Hepatic stellate cell (primary cell): ENCODE measurements at places on chromosomes 12 and 14.

GRCh38 chr12:9806714-9807113 lies 20.6 kb upstream of the KLRF1 start:
- no peak for DNase-seq

DNA sequence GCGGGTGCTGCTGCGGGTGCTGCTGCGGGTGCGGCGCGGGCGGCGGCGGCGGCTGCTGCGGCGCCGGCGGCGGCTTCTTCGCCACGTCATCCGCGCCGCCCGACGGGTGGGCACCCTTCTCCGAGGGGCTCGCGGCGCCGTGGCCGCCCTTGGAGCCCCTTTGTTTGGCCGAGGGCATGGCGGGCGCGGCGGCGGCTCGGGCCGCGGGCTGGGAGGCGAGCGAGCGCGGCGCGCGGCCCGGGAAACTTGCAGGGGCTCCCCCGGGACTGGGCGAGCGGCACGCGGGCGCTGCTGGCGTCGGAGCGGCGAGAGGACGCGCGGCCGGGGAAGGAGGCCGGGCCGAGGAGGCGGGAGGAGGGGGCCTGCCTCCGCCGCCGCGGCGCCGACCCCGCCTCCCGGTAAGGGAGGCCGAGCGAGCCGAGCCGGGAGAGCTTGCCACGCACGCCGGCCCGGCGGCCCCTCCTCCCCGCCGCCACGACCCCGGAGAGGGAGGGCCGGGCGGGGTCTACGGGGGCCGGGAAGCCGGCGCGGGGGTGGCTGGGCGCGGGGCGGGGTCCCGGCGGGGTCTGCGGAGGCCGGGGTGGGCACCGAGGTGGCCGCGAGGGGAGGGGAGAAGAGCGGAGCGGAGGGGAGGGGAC lies at the start of gene CKAP4:
Gene CKAP4, minus strand, starts transcription at position 347 of the 638 bp plus-strand sequence. Its CDS starts 169 bp downstream, at position 178.
- peak; percentile 85 for DNase-seq

GRCh38 chr12:29228474-29229157 lies 79.5 kb downstream of the FAR2 start:
- DNase-seq: no peak

- no peak for DNase-seq
These were observed 247.5 kb downstream of the SLC16A7 start for GRCh38 chr12:59843260-59843843.

DNA sequence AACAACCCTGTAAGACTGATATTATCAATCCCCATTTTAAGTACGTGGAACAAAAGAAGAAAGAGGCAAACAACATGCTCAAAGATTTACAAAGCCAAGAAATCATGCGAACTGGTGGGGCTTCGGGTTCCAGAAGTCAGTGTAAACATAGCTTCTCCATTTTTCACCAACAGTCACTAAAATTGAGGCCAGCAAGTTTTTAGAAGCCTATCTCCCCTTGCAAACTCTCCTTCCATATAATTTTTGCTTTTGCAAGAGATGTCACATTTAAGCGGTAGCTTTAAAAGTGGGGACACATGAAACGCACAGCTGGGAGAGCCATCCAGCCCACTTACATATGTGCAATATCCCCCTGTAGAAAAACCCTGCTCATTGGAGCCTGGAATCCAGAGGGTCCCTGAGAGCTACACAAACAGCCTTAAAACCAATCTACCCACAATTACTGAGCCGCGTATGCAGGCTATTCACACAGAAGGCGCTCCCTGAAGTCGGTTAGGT lies 797 bp downstream of the SLC11A2 start:
- no peak for DNase-seq

DNA sequence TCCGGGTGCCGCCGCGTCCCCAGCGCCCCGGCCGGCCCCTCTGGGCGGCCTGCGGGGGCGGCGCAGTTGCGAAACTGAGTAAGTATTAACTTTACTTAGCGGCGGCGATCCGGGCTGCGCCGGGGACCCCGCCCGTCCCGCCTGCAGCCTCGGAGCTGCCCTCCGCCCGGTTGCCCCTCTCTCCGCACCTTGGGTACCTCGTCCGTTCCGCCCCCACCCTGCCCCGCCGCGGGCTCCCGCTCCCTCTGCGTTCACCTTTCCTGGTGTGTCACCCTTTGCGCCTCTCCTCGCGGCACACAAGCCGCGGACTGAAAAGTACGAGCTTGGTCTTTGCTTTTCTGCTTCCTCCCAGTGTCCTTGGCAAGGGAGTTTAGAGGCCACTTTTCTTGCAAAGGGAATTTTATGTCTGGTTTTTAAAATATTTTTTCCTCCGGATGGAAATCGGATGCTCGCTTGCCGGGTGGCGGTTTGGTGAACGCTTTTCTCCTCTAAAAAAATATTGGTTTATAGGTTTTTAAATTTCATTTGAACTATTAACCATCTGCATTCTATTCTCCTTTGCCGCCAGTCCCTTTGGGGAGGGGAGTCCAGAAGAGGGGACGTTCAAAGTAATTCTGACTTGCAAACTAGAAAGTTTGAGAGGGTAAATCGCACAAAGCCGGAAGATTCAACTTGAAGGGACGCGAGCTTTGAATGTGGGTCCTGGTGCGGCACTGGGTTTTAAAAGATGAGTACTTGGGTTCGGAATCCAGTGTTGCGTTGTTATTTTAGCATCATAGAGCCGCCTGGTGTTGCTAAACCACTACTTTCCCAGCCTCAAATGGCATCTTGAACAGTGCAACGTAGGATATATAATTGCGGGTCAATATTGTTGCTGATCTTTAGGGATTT lies 834 bp downstream of the RASSF8 start:
- peak; percentile 71 for DNase-seq

GRCh38 chr12:69196302-69197288 lies 42.8 kb upstream of the CPSF6 start:
- DNase-seq: no peak

DNA sequence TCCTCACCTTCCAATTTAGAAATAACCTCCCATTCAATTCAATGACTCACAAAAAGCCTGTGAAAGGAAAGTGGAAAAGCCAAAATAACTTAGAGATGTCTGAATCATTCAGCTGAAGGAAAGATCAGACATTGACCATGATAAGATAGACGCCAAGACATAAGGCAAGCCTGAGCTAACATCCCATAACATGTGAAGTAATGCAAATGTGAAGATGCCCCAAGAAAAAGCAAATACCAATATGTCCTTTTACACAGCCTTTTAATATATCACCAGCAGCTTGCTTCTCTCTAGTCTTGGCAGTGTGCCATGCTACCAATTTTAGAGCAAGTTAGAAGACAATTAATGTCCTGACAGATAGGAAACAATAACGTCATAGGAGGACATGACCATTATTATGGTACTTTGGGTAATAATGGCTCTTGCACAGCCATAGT lies 2.4 kb upstream of the NUMB start:
- DNase-seq: no peak

- no peak for DNase-seq
These were observed 27.0 kb downstream of the SYNE3 start for GRCh38 chr14:95489214-95490137.

- DNase-seq: no peak
These were observed 118.2 kb upstream of the KITLG start for GRCh38 chr12:88698471-88698870.

- DNase-seq: peak; percentile 57
These were observed 9.7 kb downstream of the MOK start for GRCh38 chr14:102295270-102295669.

DNA sequence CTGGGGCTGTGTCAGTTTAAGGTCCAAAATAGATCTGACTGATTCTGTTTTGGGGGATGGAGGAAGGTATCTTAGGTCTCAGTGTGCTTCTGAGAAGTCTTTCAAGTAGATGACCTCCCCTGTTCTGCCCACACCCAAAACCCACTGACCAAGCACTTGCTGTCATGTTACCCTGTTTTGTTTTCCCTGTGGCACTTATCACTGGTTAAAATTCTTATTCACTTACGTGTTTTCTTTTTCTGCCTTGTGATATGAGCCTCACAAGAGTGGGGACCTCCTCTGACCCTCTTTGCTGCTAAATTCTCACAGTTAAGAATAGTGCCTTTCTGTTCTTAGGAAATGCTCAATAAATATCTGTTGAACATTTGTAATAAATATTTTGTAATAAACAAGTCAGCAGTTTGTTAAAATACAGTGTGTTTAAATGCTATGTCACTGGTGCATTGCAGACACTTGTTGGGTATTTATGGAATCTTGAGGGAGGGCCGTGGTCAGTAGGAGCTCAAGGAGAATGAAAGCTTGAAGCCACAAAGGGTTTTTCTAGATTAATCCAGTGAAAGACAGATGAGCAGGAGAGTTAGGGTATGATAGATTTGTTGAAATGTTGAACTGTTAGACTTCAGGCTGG lies 20.9 kb downstream of the PLEKHA5 start:
- DNase-seq: no peak

DNA sequence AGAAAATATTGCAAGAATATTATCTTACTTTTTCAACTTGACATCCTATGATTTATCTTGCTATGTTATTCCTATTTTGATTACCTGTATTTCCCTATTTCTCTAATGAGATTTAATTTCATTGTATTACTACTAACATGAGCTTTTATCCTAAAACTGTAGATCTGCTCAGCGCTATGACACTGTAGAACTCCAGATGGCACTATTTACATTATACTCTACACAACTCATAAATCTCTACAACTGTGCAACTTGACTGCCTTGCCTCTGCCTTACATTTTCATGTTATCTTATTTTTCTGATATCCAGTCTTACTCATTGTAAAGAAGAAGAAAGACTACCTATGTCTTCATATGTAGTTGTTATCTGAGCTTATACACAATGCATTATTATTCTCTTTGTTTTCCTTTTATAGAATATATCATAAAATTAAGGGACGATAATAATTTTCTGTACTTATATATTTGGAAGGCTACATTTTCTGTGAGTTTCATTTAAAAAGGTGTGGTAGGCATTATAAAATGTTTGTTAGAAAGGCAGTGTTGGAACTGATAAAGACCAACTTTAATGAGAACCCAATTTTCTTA lies 24.1 kb downstream of the NUP37 start:
- peak; percentile 4 for DNase-seq

- DNase-seq: no peak
These were observed 351.1 kb upstream of the FLRT2 start for GRCh38 chr14:85178864-85179263.

DNA sequence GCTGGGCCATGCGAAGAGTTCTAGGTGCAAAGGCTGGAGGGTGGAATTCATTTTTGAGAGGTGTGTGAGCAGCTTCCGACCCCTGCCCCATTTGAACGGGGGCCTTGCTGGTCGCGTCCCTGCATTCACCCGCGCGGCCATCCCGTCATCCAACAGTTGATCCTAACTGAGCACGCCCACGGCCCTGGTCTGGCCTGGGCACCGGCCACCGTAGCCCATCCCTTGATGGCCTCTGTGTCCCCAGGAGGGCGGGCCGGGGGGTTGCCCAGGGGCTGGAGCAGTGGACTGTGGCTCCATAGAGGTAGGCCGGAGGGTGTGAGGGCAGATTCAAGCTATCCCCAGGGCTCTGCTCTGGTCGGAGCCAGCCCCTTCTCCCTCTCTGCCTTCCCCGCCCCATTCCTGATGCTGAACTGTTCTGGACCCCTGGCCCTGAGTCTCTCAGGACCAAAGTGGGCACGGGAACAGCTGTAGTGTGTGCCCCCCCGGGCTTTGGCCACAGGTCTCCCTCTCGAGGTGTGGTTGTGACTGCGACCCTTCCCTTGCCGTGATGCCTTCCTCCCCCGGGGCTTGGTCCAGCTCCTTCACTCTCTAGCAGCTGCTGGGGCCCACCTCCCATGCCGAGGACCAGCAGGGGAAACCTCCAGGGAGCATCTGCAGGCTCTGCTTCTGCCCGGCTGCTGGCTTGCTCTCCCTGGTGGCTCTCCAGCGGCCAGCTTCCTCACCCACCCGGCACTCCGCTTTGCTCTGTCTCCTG lies 9.1 kb downstream of the MEG3 start:
- DNase-seq: no peak

GRCh38 chr12:54047964-54048303 lies 5.7 kb upstream of the HOXC4 start:
- no peak for DNase-seq

DNA sequence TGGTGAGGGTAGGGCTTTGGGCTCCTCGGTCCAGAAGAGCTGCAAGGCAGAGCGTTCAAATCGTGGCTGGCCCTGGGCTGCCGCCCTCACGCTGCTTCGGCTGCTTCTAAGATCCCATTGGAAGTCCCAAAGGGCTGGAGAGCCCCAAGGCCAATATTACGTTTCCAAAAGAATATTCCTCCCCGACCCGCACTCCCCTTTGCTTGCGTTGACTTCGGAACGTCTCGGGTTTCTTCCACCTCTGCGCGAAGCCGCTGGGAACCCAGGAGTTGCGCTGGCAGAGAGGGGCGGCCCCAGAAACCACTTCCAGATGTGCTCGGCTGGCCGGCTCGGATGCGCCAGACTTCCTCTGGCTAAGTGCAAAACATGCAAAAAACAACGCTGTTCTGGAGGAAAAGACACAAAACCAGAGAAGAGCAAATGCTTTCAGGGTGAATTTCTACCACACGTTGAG lies at the start of gene GLT8D2:
Gene GLT8D2, minus strand, starts transcription at position 285 of the 454 bp plus-strand sequence. CDS start 30,539 bp downstream, outside the sequence.
- DNase-seq: peak; percentile 50

GRCh38 chr12:117063162-117063911 lies 35.9 kb downstream of the TESC start:
- no peak for DNase-seq

GRCh38 chr14:103568952-103569351 lies 6.2 kb downstream of the COA8 start:
- no peak for DNase-seq

- DNase-seq: peak; percentile 48
These were observed 2.8 kb upstream of the SLC48A1 start for GRCh38 chr12:47770086-47770726.

DNA sequence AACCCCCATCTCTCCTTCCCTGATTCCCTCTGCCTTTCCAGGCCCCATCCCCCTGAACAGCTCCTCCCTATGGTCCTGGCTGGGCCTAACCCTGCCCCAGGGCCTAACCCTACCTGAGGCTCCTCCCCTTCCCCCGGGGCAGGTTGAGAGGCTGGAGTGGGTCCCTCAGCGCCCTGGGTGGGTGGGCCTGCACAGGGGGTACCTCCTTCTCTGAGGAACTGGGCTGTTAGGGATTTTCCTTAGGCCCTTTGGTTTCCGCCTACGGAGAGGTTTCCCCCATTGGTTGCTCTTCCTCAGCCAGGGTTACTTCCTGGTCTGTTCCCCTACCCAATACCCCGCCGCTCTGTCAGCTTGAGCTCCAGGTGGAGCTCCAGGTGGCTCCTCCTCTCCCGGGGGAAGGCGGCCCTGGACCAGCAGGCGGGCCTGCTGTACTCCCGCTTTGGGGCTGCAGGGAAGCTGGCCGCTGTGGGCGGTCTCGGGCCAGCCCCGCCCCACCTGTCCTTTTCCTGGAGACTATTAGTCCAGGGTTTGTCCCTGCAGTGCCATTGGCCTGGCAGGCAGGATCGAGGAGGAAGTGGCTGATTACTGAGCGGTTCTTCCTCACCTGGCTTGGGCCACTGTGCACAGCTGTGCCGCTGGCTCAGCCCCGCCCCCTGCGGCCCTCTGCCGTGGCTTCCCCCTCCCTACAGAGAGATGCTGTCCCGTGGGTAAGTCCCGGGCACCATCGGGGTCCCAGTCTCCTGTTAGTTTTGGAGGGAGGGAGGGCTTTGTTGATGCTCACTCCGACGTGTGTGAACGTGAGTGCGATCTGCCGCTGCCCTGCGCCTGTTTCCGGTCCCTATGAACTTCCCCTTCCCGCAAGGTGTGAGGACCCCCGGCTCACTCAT lies 2.5 kb downstream of the C12orf57 start:
- DNase-seq: no peak

- DNase-seq: no peak
These were observed 38.0 kb upstream of the WSCD2 start for GRCh38 chr12:108090932-108091678.

- DNase-seq: no peak
These were observed 370.2 kb upstream of the E2F7 start for GRCh38 chr12:77435446-77436091.
